ENCODE measurements at places on chromosomes 7 and 10.

DNA sequence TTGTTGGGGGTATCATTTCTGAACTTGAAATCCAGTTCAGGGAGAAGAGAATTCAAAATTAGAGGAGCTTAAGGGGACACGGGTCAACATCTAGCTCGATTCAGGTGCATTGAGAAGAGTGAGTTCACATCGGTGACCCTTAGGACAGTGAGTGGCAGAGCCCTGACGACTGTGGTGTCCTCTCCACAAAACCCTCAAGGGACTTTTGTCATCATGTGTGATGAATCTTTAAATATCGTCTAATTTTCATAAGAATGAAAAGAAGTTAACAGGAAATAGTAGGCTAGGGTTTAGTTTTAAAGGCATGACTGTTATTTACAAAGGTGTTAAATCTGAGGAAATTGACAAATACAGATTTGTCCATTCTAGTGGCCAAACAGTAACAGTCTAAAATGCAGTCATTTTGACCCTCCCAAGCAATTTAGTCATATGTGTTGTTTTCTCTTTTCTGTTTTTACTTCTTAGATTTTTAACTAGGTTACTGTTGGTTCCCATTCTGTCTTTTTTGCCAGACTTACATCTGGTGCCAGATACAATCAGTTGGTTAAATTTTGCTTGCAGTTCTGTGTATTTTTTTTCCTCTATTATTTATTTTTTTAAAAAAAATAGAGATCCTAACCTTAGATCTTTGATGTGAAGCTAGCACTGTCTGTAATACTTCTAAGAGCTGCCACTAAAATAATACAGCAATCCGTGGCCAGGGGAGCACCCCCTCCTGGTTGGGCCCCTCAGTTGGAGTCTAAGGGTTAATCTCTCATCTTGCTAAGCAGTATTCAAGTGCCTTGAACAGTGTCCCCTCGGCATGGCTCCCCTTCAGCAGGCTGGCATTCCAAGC, 34.9 kb upstream of the SH2B2 start:
- DNase-seq, result no peak

- DNase-seq, result no peak
Measured at GRCh38 chr7:81692146-81692905, 77.5 kb downstream of the HGF start.

- DNase-seq, result no peak
Measured at GRCh38 chr7:1050254-1050906, 6.0 kb downstream of the GPR146 start.

- no peak for DNase-seq
Measured at GRCh38 chr10:110664483-110665420, 20.6 kb downstream of the RBM20 start.

GRCh38 chr7:11751807-11752389, 80.1 kb downstream of the THSD7A start:
- DNase-seq, result no peak

DNA sequence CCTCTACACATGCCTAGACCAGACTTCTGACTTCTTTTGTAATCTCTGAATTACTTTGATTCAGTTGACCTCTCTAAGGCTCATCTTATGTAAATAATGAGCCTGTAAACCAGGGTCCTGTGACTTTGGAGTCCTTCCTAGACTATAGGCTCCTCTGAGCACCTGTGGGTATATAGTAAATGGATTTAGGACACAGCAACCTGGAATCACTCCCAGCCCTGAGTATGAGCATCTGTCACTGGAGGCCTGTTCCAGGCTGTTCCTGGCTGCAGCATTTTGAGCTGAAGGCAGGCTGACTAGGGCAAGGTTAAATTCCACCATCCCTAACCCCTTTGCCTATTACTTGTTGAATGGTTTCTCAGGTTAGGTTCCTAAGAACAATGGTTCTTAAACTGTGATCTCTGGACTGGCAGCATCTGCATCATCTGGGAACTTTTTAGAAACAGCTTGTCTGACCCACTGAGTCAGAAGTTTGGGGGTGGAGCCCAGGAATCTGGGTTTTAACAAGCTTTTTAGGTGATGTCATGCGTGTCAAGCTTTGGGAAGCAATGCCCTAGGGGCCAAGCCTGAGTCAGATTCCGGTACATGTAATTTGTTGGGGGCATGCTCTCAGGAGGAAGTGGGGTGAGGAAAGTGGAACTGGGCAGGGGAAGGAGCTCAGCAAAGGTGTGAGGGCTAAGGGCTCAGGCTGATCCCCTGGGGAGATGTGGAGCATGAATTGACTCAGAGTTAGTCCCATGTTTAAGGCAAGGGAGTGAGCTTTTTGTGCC, 28.2 kb downstream of the MINDY4 start:
- no peak for DNase-seq

- peak; percentile 19 for DNase-seq
Measured at GRCh38 chr7:44461387-44461786, 29.1 kb downstream of the NUDCD3 start.

DNA sequence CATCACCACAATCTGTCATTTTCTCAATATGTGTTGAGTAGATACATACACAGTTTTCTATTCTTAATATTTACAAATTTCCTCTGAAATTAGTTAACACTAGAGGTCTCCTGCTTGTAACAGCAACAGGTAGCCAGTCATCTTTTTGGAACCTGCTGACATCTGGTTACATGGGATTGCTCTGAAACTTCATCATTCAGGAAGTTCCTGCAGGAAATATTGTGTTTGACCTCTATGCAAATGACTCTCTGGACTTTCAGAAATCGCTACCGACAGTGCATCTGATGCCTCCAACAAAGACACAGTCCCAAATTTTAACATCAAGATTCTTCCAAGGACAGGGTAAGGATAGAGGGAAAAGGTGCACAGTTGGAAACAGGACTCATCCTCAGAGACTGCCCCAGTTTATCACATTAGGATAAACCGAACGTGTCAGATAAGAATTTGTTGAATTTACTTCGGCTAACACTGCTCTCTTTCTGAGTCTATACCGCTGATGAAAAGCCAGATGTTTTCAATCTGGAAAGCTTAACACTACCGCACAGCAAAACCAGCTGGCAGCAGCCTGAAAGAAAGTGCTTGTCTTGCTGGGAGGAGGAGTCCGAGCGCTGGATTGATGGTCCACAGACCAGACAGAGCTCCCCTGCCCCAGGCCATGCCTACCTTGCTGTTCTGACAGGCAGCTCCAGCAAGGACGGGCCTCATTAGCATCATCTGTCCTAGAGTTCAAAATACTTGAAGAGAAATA, 633.4 kb downstream of the PARD3 start:
- no peak for DNase-seq

- no peak for DNase-seq
Measured at GRCh38 chr7:36984710-36985312, 260.5 kb upstream of the AOAH start.

- no peak for DNase-seq
Measured at GRCh38 chr7:135536150-135536549, 21.6 kb upstream of the NUP205 start.

DNA sequence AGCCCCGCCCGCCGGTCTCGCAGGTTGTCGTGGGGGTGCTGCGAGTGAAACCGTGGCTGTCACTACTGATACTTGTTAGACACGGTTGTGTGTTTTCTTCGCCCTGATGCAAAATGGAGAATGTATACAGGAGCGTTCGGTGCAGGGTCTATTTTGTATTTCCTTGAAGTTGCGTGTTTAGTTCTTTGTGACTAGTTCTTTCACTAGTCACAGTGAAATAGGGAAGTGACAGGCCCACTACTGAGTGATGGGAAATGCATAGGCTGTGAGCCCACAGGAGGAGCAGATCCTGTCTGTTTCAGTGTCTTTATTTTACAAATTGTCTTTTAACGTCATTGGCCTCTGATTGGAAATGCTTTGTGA, 675 bp downstream of the ABRAXAS2 start:
- DNase-seq, result peak; percentile 34

GRCh38 chr7:959271-959670, 4.8 kb upstream of the ADAP1 start:
- no peak for DNase-seq

- DNase-seq, result no peak
Measured at GRCh38 chr7:97272237-97272975, 154.9 kb downstream of the SDHAF3 start.

Measured in CD4-positive, alpha-beta T cell treated with Interferon alpha-2 for 1 hour (primary cell).